Frontal cortex (tissue), 4 donors: ENCODE measurements at places on chromosomes 5 and 9.

- DNase-seq = no peak
Observed at GRCh38 chr5:177134697-177135225, 1.2 kb downstream of the NSD1 start.

DNA sequence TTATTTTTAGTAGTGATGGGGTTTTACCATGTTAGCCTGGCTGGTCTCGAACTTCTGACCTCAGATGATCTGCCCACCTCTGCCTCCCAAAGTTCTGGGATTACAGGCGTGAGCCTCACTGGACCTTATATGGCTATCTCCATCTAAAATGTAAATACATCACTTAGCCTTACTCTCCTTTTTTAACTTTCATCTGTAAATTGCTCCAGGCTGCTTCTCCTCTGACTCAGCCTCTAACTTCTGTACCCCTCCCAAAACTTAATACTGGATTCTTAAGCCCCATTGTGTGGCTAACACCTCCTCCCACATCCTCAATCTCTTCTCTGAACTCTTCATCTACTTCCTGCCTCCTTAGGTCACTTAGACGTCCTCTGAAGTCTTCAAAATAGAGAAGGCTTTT is 4.0 kb downstream of the SNX30 start:
- no peak for DNase-seq

GRCh38 chr5:158309088-158309807 is 450.3 kb upstream of the CLINT1 start:
- no peak for DNase-seq

- no peak for DNase-seq
Observed at GRCh38 chr5:32536246-32536645, 49.1 kb upstream of the SUB1 start.

DNA sequence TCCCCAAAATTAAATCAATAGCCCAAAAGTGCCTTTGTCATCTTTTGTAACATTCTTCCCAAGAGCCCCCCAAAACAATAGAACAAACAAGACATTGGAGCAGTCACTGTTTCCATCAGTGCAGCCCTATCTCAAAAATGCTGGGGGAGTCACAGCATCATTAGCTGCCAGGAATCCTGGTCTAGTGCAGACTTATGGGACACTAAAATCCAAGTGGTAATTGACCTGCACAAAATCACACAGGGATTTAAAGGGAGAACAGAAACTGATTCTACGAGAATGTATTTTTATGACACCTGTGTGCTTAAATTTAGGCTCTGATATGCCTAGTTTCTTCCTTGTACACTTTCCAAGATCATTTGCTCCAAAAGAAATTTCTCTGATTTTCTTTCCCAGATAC is 172.9 kb downstream of the GLIS3 start:
- DNase-seq = no peak

- no peak for DNase-seq
Observed at GRCh38 chr5:137627706-137628105, 108.2 kb downstream of the KLHL3 start.

DNA sequence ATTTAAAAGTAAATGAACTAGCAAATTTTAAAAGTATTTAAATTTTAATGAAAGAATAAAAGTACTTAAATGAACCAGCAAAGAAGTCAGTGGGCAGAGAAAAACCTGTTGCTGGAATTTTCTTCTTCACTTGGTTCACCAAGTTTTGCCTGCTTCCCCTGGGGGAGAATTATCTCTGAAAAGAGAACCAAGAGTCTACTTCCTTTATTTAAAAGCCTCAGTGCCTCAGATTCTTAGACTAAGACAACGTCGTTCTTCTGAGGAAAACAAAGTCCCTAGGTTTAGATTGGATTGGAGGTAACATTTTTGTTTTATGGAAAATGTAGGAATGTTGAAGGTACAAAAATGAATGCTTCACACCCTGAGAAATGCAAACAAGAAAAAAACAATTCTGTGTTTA is 7.4 kb upstream of the KLF4 start:
- no peak for DNase-seq

- DNase-seq = no peak
Observed at GRCh38 chr5:137995077-137995748, 37.7 kb downstream of the FAM13B start.

DNA sequence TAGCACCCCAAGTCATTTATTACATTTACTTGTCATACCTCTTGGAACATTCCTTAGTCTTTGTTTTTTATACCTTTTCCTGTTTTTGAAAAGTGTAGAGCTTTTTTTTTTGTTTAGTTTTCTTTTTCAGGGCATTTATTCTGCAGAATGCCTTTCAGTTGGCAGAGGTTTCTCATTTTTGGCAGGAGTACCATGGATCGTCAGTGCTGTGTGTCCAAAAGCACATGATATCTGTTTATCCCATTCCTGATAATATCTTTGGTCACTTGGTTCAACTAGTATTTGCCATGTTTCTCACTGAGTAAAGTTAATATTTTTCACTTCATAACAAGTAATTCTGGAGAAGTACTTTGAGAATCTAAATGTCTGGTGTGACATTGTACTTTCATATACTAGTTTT is 10.7 kb downstream of the OGN start:
- no peak for DNase-seq

DNA sequence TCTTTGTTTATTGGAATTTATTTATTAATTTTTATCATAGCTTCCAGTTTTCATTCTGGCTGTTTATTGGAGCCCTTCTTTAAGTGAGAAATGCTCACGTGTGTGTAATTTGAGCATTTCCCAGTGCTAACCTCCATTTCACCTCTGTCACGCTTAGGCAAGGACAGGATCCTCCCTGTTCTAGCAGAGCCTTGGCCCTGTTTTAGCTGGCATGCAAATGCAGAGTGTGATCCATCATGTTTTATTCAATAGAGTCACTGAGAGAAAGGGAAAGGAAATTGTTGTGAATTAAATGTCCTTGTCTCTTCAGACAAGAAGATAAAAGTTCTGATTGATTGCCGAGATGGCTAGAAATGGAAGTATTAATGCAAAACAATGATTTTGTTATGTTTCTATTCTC is 137.3 kb upstream of the ACO1 start:
- no peak for DNase-seq
